ENCODE measurements at places on chromosomes 4 and X.

- no peak for DNase-seq
Observed at GRCh38 chr4:5712517-5712916, 1.5 kb downstream of the EVC start.

DNA sequence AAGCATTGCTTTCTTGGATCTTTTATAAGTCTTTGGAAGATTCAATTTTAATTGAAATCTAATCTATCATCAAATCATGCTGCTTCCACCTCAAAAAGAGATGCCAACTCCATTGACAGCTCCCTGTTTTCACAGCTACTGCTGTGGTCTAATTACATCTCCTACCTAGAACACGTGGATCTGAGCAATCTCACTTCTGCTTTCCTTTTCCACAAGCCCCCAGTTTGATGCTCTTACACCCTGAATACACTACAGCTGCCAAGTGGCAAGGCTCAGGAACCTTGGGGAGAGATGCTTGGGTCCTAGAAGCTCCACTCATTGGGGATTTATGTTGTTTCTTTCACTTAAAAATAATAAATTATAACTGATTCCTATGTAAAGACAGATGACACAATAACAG, 172.0 kb downstream of the CFAP299 start:
- DNase-seq: no peak

DNA sequence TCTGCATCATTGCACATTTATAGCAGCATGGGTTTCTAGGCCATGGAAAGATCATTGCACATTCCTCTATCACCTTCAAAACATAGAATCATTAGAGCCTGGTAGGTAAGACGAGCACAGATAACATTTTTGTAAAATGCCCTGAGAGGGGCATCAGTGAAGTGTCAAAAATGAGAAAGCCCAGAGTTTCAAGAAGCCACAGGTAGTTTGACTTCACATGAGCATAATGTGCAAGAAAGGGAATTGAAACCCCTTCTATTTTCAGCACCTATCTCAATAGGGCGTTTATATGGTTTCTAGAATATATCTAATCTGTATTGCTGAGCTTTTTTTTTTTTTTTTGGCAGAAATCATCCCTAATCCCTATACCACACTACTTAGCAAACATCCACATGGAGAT, 2441.7 kb downstream of the ARAP2 start:
- DNase-seq: no peak

DNA sequence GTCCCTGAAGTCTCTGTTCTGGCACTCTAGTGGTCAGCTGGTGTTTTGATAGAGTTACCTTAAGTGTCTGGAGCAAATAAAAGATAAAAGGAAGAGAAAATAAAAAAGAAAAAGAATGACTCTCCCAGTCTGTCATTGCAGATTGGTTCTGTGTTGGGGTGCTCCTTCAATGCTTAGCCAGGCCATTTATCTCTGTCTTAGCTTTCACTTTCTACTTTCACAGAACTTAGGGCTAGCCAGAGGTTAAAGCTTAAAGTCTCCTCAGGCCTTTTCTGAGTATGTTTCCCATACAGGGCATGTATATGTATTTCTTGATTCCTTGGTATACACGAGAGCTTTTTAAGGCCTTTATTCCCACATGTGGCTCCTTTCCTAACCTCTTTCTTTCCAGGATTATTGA, 83.1 kb upstream of the TEX13D start:
- no peak for DNase-seq

DNA sequence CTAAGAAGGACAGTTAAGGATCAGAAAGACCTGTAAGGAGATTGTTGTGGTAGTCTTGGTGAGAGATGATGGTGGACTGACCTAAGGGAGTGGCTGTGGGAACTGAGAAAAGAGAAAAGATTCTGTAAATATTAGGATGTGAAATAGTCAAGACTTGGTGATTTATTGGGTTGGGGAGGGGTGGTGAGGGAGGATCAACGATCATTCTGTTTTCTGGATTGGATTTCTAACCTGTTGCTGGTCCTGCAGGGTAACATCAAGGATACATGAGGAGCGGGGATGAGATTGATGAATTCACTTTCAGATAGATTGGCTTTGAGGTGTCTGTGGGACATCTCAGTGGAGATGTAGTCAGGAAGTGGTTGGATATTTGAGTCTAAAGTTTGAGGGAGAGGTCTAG, 1.4 kb downstream of the PIN4 start:
- no peak for DNase-seq

DNA sequence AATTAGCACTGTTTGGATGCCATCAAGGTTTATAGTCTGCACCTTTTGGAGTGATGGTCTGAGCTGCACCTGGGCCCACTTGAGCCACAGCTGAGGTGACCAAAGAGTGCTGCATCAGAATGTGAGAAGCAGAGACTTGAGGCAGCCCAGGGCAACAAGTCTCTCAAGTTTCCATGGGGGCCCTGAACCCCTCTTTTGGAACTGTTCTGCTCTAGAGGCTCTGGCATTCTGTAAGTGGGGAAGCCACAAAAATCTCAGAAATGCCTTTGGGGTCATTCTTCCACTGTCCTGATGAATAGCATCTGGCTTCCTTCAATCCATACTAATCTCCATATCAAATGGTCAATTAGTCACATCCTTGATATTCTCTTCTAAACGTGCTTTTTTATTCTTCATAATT, 298.4 kb upstream of the MAOA start:
- no peak for DNase-seq

- DNase-seq: no peak
Observed at GRCh38 chr4:178836865-178837264, 1394.6 kb upstream of the AGA start.

DNA sequence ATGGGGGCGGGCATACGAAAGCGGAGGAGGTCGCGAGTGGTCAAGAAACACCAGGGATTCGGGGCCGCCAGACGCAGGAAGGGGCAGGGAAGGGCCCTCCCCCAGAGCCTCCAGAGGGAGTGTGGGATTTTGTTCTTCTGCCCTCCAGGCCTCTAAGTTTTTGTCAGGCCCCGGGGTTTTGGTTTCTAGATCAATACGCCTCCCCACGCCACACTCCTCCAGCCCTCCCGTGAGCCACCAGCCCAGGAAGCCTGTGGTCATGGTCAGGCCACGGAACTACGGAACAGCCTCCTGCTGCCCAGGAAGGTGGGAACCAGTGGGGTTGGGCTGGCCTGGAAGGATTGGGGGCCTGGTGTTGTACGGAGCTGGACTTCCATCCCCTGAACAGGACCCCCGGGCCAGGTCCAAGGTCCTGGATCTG, 38.4 kb downstream of the CPLX1 start:
- DNase-seq: no peak

DNA sequence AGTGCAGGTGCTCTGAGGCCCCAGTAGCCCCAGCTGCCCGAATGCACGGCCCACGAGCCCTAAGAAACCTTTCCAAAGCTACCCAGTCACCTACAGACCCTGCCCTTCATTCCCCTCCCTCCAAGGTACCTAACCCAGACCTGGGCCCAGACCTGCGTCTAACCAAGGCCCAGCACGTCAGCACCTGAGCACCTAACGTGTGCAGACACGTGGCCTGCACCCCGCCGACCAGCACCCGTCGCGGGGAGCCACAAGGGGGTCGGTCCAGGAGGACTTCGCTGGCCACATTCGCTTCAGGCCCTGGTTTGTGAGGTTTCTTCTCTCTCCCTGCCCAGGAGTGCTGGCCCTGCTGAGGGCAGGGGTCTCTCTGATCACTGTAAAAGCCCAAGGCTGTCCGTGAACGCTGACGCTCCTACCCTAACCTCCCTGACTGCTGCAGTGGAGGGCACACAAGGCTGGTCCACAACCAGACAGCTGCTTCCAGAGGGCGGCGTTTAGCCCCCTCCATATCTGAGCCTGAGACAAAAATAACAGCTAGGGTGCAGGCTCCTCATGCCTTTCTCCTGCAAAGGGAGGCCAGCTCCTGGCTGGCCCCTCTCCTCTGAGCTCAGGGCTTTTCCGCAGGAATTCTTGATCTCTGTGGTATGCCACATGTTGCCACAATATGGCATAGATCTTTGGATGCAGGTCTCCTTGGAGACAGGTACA, 31.8 kb downstream of the WDR1 start:
- DNase-seq: no peak

- DNase-seq: no peak
Observed at GRCh38 chr4:185237175-185237574, 27.8 kb downstream of the SNX25 start.

DNA sequence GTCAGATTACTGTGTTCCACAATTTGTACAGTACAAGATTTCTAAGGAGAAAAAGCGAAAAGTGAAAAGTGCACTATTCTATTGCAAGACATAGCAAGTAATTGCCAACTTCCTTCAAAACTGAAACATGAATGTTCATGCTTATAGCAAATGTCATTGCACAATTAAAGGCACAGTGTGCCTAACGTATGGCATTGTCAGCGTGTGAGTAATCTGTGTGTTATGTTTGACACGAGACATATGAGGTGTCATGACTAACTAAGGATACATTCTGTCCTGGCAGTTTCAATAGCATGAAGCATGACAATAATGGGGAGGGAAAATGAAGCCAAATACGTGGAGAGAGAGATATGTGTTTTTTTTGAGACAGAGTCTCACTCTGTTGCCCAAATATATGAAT, 33.6 kb upstream of the TBC1D9 start:
- DNase-seq: no peak

DNA sequence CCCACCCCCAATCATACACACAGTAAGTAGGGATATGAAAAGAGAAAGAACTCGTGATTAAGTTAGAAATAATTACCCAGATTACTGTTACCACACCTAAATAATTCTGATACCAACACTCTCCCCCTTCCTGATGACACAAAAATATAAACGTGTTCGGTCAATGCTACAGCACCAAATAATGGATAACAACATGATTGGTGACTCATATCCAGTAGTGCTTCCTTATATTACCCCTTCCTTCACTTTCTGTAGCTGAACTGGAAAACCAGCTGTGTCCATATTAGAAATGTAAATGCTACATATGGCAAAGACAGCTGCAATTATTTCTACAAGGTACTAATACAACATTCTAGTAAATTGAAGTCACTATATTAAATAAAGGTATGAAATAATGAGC, 20.8 kb downstream of the EIF4E start:
- no peak for DNase-seq

DNA sequence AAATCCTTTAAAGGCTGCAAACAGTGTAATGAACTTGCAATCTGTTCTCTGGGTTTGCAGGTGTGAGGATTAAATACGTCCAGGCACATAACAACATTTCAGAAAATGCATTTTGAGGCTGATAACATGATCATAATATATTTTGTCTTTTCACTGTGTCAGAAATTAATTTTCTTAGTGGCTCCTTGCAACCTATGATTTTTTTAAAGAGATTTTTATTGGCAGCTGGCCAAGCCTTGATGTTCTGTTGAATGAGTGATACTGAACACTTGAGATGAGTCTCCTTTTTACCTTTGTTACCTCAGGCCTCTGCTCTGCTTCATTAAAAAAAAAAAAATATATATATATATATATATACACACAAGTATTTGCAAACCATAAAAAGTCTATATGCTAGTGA, 68.2 kb upstream of the TENM3 start:
- DNase-seq: no peak

GRCh38 chrX:112816908-112817307, 23.7 kb downstream of the AMOT start:
- no peak for DNase-seq

DNA sequence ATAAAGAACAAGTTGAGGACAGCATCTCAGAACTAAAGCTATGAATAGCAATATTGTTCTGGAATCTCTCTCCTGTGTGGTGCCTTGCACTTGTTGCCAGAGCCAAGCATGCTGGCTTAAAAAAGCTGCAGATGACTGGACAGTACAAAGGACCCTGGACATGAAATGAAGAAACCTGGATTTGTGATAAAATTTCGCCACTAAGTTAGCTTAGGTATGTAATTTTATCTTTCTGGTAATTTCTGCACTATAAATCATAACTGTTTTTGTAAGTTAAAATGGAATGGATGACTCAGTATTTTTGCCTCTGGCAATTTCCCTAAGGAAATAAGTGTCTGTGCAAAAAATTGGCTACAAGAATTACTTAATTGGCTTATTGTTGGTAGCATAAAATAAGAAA, 317.2 kb downstream of the CAMK2D start:
- DNase-seq: no peak

GRCh38 chrX:53300157-53300556, 18.8 kb upstream of the IQSEC2 start:
- DNase-seq: no peak

- no peak for DNase-seq
Observed at GRCh38 chr4:181966104-181966551, 277.1 kb upstream of the TENM3 start.

DNA sequence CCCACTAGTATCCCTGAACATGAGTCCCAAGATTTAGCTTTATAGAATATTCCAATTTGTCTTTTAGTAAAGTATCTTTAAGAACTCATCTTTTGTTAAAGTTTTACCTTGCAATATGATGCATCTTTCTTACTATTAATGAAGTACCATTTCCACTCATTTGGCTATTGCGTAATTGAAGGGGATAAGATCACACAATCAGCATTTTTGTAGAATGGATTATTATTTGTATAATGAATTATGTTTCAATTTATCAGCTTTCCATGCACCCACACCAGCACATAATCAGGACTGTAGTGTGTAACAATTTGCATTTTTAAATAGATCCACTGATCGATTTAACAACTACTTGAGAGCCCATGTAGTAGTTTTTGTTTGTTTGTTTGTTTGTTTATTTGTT, 1364.9 kb upstream of the IGFBP7 start:
- DNase-seq: no peak

- no peak for DNase-seq
Observed at GRCh38 chr4:54032558-54033135, 31.8 kb downstream of the CHIC2 start.

- no peak for DNase-seq
Observed at GRCh38 chrX:133415276-133416105, at the start of gene GPC4. Gene GPC4 (minus strand): TSS chrX:133415489. CDS start chrX:133414965, 524 bp downstream.

GRCh38 chr4:105025263-105026017, 121.2 kb upstream of the TET2 start:
- no peak for DNase-seq

GRCh38 chr4:114728426-114728825, 129.8 kb downstream of the UGT8 start:
- DNase-seq: no peak

- DNase-seq: peak; percentile 26
Observed at GRCh38 chr4:15654593-15655222, 449 bp downstream of the FBXL5 start.

DNA sequence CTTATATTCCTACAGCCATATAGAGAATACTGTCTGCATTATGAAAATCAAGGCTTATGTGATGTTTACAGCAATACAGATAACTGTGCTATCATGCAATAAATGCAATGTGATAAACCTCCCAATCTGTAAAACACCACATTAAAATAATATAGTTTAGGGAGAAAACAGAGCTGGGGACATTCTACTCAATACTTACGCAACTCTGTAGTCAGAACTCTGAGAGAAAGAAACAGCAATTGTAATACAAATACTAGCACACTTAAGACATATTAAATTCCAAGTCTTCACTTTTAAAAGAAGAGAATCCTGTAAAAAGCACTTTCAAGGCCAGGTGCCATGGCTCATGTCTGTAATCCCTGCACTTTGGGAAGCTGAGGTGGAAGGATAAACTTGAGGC, 61.4 kb downstream of the ANKRD17 start:
- DNase-seq: no peak

GRCh38 chr4:181647396-181648147, 595.6 kb upstream of the TENM3 start:
- DNase-seq: no peak

GRCh38 chr4:113943863-113944262, 35.6 kb downstream of the ARSJ start:
- no peak for DNase-seq
